A549 treated with GW870086 at 1 μM for 4 hours (cell line): ENCODE measurements at places on chromosomes 13 and 19. TPM values are rescaled to one million over a fixed set of nuclear protein-coding genes. Genes with fewer than 3 reads are reported as not detected.

Gene GFY
- total RNA-seq: 0.08 to 0.30 TPM (median 0.14 TPM) in 5 replicates

Gene SLC1A6
- total RNA-seq: not detected in 5 replicates

Gene ZNF497
- total RNA-seq: 0.77 to 1.4 TPM (median 1.1 TPM) in 5 replicates

Gene LGALS7
- 1.3 TPM in 1 of 5 replicates, not detected in the others for total RNA-seq

Gene SLC7A9
- 0.26 to 0.46 TPM (median 0.30 TPM) in 5 replicates for total RNA-seq

Gene MUC16
- 0.02 to 0.23 TPM (median 0.04 TPM) in 4 of 5 replicates, not detected in the other for total RNA-seq

Gene RXFP2
- total RNA-seq: not detected in 5 replicates

Gene FFAR1
- total RNA-seq: not detected in 5 replicates

Gene ZNF540
- total RNA-seq: 0.18 TPM in 1 of 5 replicates, not detected in the others

Gene WDR88
- total RNA-seq: not detected in 5 replicates

Gene KLK4
- 0.19 to 0.61 TPM (median 0.43 TPM) in 3 of 5 replicates, not detected in the others for total RNA-seq

Gene CEACAM8
- total RNA-seq: not detected in 5 replicates

Gene AMH
- total RNA-seq: 7.4 to 17.2 TPM (median 15.2 TPM) in 5 replicates

Gene LILRA1
- total RNA-seq: not detected in 5 replicates

Gene YIPF2
- total RNA-seq: 16.3 to 22.0 TPM (median 19.2 TPM) in 5 replicates

Gene KLK14
- total RNA-seq: 0.32 to 0.71 TPM (median 0.42 TPM) in 5 replicates

Gene MTUS2
- total RNA-seq: not detected in 5 replicates
